ENCODE measurements at places on chromosomes 3 and 15.

DNA sequence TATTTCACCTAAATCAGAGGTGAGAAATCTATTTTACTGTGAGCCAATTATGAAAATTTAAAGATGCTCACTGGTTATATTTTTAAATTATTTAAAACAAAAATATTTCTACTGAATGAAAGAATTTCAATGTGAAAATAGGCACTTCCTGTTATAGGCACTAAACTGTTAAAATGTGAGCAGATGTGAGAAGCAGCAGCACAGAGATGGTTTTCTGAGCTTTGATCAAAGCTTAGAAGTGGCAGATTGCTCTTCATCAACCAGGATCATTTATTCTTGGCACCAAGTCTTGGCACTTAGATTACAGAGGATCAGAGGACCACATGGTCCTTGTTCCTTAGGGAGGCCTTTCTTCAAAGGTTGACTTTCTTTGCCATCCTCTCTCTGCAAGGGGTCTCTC lies 18.0 kb upstream of the TSC22D2 start:
- no peak for DNase-seq

DNA sequence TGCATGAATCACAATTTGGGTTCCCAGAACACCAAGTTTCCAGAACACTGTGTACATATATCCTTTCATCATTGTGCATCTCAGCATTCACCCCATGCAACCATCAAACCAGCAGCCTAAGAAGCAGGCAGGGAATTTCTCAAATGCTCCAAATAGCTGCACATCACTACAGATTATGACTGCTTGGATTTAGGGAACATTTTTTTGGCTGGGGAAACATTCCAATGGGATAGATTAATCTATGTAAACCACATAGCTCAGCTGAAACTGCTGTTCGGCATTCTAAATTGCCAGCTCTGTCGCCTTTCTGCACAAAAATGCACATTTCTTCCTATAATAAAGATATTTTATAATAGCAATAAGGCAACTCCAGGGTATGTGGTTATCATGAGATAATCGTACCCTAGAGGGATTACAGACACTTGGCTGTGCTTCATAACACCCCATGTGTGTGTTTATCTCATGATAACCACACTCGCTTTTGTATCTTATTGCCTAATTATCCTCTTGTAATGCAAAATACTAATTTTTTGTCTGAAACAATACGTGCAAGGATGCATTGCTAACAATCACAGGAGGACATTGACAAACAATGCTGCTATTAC lies 483.7 kb upstream of the DPH6 start:
- no peak for DNase-seq

DNA sequence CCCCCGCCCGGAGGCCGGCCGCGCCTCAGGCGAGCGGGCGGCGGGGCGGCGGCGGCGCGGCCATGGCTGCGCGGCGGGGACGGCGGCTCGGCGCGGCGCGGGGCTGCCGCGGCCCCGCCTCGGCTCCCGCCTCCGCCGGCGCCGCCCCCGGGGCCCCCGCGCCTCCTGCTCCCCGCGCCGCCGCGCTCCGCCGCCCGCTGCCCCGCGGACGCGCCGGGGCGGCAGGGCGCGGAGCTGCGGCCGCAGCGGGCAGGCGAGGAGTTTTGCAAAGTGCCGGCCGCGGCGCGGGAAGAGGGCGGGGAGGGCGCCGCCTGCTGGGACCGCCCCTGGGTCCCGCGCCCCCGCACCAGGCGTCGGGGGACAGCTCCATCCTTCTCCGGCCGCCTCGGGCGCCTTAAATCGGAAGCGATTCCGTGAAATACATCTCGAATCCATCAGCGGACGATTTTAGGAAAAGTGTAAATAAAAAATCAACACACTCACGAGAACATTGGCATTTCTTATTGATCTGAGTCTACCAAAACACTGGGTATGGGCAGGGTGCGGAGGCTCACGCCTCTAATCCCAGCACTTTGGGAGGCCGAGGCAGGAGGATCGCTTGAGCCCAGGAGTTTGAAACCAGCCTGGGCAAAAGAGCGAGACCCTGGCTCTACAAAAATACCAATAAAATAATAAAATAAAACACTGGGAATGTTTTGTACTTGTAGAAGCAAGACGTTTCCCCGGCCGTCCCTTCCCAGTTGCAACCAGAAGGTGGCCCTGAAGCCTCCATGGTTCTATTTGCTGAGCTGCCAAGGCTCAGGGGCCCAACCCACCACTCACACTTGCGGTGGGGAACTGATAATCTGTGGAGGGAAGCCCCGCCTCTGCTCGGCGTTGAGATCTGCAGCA lies 136.9 kb downstream of the NUP210 start:
- DNase-seq = no peak

DNA sequence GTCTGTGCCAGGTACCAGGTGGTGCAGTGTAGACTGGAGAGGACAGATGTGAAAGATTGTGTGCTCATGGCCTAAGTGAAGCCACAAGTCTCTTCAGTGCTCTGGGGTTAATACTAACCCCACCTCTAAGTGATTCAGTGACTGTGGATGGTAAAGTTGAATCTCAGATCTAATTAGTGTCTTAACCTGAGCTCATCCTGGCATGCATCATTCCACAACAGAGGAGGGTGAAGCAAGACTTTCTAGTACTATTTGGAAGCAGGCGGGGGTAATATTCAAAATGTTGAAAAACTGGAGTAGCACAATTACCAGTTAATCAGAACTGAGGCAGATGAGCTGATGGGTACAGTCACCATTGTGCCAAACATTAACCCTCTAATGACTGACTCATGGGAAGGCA lies 2.8 kb upstream of the MESD start:
- no peak for DNase-seq

DNA sequence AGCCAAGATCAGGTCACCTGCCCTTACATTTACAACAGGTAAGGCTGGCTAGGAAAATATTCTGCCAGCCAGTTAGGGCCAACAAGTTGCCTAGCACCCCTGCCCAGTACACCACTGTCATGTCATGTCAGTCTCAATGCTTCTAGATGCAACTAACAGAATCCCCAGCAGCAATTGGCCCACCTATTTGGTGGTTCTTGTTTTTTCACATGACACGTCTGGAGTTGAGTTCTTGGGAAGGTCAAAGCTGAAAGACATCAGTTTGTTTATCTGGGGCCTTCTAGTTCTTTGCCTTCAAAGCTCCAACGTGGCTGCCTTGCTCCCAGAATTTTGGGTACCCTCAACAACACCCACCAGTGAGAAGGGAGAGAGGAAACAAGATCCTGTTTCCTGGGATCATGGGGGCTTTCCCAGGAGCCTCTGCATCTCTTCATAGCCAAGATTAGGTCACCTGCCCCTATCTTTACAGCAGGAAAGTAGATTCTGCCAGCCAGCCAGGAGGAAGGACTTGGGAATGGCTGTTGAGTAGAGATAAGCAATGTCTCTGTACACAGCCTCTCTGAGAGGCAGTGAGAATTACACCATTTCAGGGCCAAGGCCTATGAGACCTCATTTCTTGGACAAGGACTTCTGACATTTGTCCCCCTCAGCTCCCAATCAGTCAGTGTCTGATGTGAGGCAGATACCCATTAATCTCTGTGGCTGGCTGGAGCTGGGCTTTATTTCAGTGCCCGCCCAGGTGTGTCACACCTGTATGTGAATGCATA lies 8.6 kb downstream of the GPX1 start:
- DNase-seq = no peak

GRCh38 chr3:57006179-57006657 lies 54.2 kb upstream of the SPATA12 start:
- DNase-seq = no peak

DNA sequence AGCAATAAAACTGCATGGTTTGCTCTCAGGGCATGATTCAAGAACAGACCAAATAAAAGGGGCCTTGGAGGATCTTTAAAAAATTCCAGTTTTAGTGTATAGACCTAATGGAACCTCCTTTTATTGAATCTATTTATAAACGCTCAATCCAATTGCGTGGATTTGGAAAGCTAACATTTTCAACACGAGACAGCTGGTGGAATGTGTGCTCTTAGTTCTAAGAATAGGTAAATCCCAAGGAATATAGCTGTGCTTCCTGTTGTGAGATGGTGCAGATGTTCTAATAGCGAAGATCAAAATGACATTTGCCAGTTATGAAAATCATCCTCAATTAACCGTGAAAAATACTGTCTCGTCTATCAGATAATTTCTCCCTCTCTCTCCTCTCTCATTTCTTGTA lies 192.5 kb downstream of the ATP10A start:
- no peak for DNase-seq

GRCh38 chr3:38521391-38521987 lies 25.3 kb downstream of the EXOG start:
- peak; percentile 44 for DNase-seq

DNA sequence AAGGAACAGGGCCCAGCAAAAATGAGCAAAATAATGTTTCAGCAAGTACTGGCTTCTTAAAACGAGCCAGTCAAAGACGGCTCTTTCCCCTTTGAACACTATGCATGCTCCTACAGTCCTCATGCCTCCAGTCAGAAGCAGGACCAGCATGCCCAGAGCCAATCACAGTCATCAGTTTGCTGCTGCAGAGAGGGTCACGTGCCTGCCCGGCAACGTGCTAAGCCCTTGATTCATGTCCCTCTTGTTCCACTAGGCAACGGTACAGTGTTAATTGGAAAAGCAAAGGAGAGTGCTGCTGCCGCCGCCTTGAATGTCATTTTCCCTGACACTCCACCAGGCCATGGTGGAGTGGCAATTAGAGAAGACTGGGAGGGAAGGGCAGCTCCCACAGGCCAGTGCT lies 500.1 kb downstream of the OCA2 start:
- DNase-seq = no peak

GRCh38 chr3:114111060-114111770 lies 54.7 kb downstream of the QTRT2 start:
- peak; percentile 86 for DNase-seq

DNA sequence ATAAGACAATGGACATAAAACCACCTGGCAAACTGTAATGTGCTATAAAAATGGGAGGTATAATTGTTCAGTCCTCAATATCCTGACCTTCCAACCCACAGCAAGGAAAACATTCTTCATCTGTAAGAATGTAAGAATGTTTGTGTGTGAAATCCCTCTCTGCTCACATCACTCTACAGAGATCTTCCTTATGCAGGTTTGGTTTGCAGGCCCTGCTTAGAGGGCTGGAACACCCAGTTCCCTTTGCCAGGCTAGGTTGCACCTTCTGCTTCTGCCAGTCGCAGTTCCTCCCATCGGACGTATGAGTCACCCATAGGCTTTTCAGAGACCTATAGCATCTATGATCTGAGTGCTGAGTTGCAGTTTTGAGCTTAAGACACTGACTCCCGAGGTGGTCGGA lies 24.1 kb upstream of the MINAR1 start:
- DNase-seq = peak; percentile 72

DNA sequence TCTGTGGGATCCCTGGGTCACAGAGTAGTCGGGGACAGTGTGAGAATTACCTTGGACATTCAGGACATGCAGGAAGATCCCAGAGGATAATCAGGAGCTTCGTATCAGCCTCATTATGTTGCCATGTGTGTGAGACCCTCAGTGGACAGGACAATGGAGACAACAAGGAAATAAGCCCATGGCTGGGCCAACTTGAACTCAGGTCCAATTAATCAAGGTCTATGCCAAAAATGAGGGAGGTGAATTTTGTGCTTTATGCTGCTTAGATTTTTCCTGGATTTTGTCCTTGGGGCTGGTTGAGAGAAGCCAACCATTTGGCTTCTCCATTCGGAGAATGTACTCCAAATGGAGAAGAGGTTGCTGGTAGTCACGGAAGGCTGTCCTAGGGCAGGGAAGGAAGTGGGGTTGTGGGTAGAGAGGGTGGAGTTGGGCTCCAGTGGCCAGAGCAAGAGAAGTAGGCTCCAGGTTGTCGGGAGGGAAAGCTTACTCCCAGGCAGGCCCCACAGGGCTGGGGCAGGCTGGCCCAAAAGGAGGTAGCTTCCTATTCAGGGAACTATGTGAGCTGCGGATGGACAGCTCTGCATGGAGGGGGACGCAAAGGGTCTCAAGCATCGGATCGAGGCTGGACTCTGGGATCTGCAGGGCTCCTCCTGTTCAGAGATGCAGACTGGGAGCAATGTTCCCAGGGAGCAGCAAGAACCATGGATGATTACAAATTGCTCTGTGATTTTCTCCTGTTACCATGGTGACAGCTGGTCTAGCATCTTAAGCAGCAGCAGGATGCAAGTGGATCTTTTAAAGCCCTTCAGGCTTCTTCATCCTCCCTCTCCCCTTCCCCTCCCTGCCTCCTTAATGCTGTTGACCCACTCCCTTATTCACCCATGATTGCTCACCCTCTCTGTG lies 91.1 kb downstream of the WNT7A start:
- no peak for DNase-seq

- DNase-seq = peak; percentile 25
Observed at GRCh38 chr3:126496894-126497850, 20.4 kb downstream of the UROC1 start.

- DNase-seq = no peak
Observed at GRCh38 chr3:142613491-142613890, 17.3 kb downstream of the PLS1 start.

DNA sequence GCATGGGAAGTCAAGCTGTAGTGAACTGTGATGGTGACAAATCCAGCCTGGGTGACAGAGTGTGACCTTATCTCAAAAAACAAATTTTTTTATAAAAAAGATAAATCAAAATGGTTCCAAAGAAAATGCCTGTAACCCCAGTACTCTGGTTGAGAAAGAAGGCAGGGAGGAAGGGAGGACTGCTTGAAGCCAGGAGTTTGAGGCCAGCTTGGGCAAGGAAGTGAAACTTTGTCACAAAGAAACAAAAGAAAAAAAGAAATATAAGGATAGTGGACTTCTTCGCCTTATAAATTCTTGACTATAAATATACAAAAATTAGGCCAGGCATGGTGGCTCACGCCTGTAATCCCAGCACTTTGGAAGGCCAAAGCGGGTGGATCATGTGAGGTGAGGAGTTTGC lies 34.1 kb downstream of the SMARCC1 start:
- DNase-seq = peak; percentile 76

DNA sequence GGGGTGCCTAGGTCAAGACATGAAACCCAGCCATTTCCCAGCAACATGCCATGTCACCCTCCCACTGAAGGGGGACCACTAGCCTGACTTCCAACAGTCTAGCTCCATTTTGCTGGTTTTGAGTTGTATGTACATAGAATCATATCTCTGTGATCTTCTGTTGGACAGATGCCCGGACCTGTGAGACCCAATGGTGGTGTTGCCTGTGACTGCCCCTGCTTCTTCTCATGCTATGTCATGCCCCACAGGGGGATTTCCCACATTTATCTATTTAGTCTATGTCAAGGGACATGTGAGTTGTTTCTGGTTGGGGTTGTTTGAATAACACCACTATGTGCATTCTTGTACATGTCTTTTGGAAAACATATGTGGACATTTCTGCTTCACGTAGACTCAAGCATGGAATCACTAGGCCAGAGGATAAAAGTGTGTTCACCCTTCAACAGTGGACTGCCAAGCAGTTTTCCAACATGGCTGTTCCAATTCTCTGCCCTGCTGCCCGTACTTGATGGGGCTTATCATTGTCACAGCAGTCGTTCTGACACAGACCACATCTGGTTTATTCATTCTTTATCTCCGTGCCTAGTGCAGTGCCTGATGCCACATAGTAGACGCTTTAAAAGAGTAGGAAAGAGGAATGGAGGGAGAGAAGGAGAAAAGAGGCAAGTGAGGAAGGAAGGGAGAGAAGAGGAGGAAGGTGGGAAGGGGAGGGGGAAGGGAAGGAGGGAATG lies 114.4 kb downstream of the TPRA1 start:
- no peak for DNase-seq

- DNase-seq = no peak
Observed at GRCh38 chr3:13515786-13516759, 32.9 kb upstream of the FBLN2 start.
